Stimulated activated CD4-positive, alpha-beta T cell treated with anti-CD3 and anti-CD28 coated beads, Interleukin-2, amount 100 ng/mL, for 24 hours (primary cell): ENCODE measurements at places on chromosomes 11 and 22.

DNA sequence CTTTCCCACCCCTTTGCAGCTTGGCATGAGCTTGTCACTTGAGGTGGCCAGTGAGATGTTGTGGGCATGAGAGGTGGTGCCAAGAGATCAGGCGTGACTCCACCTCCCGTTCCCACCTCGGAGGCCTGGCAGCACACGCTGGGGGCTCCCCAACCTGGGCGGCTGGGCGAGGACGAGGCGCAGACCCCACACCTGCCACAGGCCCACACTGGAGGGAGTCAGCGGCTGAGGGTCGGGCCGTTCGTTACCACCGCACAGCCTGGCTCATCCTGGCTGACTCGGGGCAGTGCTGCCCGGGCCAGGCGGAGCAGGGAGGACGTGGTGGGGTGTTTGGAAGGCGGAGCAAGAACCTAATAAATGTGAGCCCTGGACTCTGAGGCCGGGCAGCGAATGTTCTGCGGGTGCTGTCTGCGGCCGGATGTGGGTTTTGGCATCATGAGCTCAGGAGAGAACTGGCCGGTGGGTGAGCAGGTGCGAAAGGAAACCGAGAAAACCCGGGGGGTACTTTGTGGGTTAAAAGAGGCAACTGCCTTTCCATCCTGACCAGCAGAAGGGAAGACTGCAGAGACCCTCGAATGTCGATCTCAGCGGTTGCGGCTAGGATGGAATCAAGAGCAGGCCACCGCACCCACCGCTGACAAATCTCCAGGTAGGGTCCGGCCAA, 10.2 kb upstream of the IFITM3 start:
- no peak for DNase-seq

- no peak for DNase-seq
Measured at GRCh38 chr11:72582206-72583176, 91.7 kb downstream of the PDE2A start.

DNA sequence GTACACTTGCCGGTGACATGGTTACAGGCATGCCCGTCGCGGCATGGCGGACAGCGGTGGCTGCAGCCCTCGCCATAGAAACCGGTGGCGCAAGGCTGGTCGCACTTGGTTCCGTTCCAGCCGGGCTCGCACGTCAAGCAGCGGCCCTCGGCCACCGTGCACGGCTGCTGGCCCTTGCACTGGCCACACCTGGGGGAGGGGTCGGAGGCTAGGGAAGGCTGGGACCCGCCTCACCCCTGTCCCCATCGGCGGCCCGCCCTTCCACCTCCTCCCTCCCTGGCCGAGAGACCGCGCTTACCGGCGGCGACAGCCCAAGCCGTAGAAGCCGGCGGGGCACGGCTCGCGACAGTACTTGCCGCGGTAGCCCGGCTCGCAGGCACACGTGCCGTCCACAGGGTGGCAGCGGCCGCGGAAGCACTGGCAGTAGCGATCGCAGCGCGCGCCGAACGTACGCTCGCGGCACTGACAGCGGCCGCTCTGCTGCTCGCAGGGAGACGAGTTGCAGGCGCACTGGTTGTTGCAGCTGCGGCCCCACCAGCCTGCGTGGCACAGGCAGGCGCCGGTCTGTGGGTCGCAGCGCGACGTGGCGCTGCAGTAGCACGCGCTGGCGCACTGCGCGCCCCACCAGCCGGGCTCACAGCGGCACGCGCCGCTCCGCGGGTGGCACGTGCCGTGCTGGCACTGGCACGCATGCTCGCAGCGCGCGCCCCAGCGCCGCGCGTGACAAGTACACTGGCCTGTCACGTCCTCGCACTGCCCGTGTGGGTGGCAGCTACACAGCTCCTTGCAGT, 6.7 kb downstream of the SCARF2 start:
- peak; percentile 71 for DNase-seq

- DNase-seq, result no peak
Measured at GRCh38 chr11:100719809-100720221, 32.7 kb downstream of the ARHGAP42 start.
